ENCODE measurements at places on chromosomes 3 and 15.
A peak's percentile ranks its signal among the peaks of the same experiment; 100 is the strongest.

GRCh38 chr3:116270056-116270455 is 175.2 kb downstream of the LSAMP start:
- no peak for DNase-seq

DNA sequence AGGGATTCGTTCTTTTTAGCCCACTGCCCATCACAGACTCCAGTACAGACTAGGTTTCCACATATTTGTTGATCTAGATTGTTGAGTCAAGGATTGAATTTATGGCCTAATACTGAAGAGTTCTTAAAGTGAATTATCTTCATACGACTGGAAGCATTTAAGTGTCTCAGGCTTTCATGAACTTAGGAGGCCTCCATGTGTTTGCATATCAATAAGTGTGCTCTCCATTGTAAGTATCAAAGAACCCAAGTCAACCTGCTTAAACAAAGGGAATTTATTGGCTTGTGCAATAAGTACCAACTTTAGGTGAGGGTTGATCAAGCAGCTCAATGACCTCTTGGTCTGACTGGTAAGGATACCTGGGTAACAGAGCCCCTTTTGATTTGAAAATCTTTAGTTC is 382.1 kb downstream of the PDCD6IP start:
- no peak for DNase-seq

DNA sequence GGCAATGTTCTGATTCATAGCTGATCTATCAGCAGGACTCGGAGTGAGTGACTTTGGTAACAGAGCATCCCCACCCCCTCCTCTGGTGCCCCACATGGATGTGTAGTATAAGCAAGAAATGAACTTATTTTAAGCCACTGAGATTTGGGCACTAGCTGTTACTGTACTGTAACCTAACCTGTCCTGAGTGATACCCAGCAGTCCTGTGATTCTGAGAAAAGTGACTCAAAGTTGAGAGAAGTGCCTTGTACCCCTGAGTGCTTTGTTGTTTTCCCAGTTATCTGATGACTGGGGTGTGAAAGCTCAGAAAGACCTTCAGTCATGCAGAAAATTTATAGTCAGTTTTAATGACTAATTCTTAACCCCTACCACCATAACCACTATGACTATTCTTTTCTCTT is 439.9 kb upstream of the RBMS3 start:
- no peak for DNase-seq

DNA sequence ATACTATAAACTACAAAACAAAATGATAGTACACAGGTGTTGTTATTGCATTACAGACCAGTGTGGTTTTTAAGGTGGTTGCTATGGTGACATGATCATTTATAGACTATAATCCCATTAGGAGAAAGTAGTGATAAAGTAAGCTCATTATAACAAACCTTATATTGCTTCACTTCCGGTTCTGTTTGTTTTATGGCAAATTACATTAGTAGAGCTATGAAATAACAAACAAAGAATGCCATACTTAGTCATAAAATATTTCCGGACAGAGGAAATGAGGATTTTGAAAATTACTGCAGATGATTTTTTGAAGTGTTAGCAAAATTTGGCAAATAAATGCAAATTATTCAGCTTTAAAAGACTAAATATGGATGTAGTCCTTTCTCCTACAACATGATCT is 640.4 kb upstream of the ARPP21 start:
- DNase-seq, result peak; percentile 63

DNA sequence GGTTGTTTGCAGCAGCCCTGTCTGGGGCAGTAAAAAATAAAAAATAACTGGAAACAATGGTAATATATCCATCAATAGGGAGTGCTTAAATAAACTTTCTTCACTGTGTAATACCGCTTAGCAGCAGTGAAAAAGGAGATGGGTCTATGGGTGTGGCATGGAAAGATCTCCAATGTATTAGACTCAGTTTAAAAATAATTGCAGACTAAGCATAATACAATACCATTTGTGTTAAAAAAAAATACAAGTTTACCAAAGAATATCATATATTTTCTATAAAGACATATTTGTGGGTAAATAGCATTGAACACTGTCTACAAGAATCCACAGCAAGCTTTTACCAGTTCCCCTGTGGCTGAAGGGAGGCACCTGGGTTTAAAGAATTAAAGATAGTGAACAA is 1.0 kb upstream of the ARHGEF3 start:
- no peak for DNase-seq

- DNase-seq, result no peak
Observed at GRCh38 chr3:142614059-142614626, 17.9 kb downstream of the PLS1 start.
